ENCODE measurements at places on chromosomes 2 and 18.

- peak; percentile 2 for DNase-seq
These were observed 66.2 kb downstream of the MDH1 start for GRCh38 chr2:63654959-63655358.

- DNase-seq: no peak
These were observed 48.5 kb upstream of the DTNA start for GRCh38 chr18:34661464-34662087.

DNA sequence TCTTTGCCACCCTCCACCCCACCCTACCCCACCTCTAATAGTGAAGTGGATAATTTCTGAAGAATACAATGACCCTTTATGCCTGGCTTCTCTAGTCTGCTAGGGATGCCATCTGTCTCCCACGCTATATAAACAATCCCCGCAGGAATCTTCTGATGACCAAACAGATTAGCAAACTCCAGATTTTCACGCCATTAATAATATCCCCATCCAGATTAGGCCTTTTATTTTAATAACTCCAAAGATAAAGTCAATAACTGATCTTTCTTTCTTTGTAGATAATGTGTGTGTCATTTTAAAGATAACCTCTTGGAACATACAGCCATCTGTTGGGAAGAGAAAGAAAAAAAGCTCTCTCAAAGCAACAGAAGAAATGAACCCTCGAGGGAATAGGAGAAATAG is 47.9 kb upstream of the CCDC150 start:
- DNase-seq: no peak

DNA sequence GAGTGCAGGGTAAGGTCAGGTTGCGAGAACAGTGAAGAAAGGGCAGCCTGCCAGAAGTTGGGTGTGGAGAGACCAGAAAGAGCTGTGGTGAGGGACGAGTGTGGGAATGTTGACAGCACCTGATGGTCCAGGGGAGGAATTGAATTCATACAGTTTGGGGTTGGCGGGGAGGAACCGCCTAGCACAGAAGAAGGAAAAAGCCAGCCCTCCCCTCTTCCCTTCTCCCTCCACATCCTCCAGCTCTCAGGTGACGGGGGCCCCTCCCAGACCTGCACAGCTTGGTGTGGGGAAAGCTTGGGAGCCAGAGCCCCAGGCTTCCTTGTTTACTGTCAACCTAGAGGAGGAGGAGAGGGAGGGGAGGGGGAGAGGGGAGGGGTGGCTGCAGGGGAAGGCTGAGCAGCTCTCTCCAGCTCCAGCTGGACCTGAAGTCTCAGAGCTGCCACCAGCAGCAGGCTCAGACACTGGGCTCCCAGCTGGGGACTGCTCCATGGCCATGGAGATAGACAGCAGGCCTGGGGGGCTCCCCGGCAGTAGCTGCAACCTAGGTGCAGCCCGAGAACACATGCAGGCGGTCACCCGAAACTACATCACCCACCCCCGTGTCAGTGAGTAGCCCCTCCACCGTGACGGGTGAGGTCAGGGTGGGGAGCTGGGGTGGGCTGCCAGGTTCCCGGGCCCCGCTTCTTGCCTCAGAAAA is at the start of gene ATP6V1B1:
TSS of gene ATP6V1B1 (plus strand) at position 433 of the 697 bp plus-strand sequence. CDS start at position 488, 55 bp downstream.
- no peak for DNase-seq

DNA sequence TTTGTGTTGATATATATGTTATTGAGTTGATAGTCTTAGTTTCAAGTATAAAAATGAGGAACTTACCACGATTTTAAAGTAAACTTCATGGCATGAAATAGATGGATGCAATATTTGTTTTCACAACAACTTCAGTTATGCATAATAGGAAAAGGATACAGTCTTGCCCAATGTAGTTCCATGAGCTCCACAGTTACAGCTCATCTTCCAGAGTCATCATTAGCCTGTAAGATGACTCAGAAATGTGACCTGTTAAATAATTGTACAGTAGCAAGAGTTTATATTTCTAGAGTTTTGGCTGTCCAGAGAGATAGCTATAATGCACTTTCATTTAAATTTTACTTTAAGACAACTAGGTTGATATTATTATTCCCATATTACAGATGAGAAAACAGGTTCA is 80.9 kb upstream of the ARHGAP28 start:
- DNase-seq: no peak

GRCh38 chr2:68839260-68839833 is 31.9 kb downstream of the BMP10 start:
- DNase-seq: no peak

- DNase-seq: no peak
These were observed 25.6 kb downstream of the KLHL29 start for GRCh38 chr2:23410596-23410995.

DNA sequence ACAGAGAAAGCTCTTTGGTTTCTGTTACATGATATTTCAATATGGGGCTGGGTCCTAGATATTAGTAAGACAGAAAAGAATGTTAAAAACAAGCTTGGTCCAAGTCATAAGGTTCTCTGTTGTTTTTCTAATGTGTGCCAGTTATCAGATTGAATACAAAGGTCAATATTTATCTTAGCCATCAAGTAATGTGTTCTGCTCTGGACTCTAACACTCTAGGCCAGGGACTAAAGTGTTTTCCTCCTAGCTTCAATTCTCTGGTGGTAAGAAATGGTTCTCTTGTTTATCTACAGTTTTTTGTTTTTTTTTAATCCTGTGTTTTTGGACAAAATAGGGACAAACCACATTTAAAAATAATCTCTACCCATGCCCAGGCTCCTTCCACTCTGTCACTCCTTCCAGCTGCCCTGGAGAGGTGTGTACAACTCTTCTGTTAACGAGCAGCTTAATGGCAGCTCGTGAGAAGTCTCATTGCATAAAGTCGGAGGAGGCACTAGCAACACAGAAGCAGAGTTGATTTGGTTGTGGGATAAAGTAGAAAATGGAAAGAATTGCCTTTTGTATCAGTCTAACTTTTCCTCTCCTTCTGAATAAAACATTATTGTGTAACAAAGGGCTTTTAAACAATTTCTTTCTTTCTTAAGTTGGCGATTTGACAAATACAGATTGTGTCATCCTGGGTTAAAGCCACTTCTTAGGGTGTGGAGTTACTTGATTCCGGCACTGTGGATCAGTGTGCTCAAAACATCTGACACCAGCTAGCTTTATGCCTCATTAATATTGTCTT is 8.0 kb upstream of the SESTD1 start:
- no peak for DNase-seq

DNA sequence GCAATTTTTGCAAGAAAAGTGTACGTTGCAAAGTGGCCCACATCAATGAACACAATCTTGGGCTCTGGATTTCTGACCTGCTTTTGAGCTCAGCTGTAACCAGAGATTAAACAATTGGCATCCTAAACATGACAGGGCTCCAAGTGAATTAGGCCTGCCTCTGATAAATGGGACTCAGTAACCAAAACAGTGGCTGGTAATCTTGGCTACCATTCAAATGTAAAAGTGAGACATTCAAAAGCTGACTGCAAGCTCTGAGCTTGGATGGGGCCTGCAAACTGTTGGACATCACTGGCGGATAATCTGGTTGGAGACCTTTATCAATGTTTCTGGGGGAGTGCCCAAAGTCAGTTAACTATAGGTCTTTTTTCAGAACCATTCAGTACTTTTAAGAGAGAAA is 160.7 kb downstream of the RAB3GAP1 start:
- no peak for DNase-seq

DNA sequence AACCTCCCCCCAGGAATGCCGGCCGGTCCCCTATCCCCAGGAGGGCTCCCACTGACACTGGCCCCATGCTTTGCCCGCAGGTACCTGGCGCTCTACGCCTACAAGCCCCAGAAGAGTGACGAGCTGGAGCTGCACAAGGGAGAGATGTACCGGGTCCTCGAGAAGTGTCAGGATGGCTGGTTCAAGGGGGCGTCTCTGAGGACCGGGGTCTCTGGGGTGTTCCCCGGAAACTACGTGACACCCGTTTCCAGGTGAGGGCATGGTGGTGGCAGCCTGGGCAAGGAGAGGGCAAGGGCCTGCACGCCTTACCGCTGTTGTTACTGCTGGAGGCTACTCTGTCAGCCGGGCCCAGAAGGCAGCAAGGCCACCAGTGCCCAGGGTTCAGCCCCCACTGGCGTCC is 181.3 kb downstream of the SEPTIN10 start:
- no peak for DNase-seq

- DNase-seq: no peak
These were observed 1.3 kb downstream of the CPS1 start for GRCh38 chr2:210557721-210558120.

- DNase-seq: no peak
These were observed 411.4 kb downstream of the TRIB2 start for GRCh38 chr2:13128139-13128538.

DNA sequence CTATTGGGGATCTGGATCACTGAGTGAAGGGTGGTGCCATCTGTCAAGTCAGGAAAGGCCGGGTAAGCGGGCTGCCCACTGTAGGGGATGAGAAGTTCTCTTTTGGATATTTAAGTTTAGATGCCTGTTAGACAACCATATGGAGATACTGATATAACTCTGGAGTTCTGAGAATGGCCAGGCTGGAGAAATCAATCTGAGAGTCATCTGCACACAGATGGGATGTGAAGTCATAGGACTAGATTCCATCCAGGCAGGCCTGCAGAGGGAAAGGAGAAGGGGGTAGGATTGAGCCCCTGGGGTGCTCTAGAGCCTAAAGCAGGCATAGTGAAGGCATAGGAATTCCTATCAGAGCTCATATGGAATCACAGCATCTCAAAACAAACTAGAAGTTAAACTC is 30.1 kb downstream of the SPRED2 start:
- DNase-seq: no peak

DNA sequence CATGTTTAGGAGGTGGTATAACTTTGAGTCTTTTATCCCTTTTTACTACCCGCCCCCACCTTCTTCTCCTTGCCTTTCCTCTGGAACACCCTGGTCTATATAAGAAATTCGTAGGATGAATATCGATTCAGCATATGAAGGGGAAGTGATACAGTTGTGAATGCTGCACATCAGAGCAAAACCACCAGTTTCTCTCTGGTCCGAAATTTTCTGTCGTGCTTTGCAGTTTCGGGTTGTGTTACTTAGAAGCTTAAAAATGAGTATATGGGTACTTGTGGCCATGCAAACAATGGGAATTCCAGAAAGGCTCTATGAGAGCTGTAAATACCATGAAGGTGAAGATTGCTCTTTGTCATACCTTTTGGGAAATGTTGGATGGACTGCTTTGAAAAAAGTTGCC is 60.6 kb downstream of the DAW1 start:
- no peak for DNase-seq

GRCh38 chr2:42754021-42754775 is 9.7 kb downstream of the OXER1 start:
- no peak for DNase-seq

- DNase-seq: no peak
These were observed 352.0 kb upstream of the SLC8A1 start for GRCh38 chr2:40803900-40804299.

- DNase-seq: no peak
These were observed 215.6 kb upstream of the ARL4C start for GRCh38 chr2:234712421-234712935.

- DNase-seq: no peak
These were observed 41.8 kb downstream of the CCDC102B start for GRCh38 chr18:68839701-68840100.

Data from stimulated activated CD8-positive, alpha-beta memory T cell treated with anti-CD3 and anti-CD28 coated beads, Interleukin-2, amount 100 ng/mL, for 48 hours (primary cell).